ENCODE measurements at places on chromosomes 7 and 10.

DNA sequence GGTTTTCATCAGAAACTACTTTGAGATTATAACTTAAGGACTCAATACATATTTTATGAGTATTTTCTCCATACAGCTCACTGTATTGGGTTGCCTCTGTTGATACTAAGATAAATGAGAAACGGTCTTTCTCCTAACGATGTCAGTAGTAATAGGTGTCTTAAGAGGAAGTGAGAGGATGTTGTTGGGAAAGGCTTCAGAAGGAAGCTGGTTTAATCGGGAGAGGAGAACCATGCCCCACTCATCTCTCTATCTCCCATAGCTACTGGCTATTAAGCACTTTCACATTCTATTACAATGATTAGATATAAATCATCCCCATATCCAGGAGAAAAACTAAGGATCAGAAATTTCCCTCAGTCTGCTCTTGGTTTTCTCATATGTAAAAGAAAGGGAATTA lies 2.0 kb downstream of the CLEC5A start:
- DNase-seq = no peak

GRCh38 chr7:54354436-54354835 lies 187.7 kb upstream of the VSTM2A start:
- DNase-seq = no peak

DNA sequence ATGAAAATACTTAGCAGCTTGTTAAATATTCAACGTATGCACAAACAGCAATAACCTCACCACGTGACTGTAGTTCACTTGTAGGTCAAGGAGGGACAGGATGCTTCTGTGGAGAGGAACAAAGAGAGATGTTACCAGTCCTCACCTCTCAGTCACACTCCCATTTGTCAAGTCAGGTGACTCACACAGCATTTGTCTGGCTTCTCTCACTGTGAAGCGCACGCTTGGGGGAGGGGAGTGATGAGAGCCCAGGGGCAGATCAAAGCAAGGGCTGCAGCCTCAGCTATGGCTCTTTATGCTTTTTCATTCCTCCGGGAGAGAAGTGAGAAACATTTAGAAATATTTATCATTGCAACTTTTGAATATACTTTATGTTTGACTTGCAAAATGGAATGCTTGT lies 2.9 kb upstream of the RBM20 start:
- DNase-seq = no peak

DNA sequence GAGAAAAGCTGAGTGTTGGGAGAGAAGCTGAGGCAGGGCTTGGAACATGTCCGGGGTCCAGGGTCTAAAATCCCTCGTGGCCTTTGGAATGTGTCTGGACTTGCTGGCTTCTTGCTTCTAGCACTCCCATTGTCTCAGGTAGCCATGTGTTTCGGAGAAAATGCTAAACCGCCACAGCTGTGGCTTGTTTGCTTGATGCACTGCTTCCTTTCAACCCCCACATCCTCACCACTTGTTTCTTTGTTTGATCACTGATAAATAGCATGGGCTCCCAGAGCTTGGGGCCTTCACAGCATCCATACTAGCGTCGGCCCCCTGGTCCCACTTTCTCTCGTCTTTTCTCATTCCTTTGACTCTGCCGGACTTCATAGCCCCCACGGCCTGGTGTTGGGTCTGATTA lies 102.7 kb downstream of the ANKRD26 start:
- no peak for DNase-seq

GRCh38 chr10:62115321-62115720 lies 153.3 kb downstream of the RTKN2 start:
- DNase-seq = no peak

GRCh38 chr7:11698384-11698871 lies 133.6 kb downstream of the THSD7A start:
- DNase-seq = no peak

- no peak for DNase-seq
Observed at GRCh38 chr7:51481421-51481820, 164.8 kb upstream of the COBL start.

DNA sequence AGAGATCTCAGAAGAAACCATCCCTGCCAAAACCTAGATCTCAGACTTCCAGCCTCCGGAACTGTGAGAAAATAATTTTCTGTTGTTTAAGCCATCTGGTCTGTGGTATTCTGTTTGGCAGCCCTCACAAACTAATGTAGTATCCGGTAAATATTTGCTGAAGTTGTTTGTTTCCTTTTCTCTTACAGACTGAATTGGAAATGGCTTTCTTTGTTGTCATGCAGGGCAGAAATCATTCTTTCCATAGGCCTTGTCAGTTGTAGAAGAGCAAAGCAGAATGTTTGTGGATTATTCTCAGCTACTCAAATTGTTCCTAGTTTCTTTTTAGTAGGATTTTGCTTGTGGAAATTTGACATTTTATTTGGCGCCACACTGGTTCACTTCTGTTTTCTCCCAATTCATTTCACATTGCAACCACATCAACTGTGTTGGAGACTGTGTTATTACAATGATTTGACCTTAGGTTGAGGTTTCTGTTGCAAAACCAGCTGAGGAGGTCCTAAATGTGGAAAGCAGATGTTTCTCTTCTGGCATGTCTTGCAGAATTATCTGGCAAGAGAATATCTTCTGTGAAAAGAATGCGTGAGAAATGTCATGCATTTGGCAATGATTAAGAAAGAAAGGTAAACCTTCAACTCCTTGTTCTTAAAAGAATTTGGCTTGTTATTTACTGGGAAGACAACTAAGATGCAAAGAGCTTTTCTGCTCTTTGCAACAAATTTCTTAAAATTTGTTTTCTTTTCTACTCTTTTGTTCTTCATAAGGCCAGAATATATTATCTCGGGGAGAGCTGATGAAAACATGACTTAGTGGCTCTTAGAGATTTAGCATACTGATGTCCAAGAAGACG lies 25.8 kb downstream of the ACTA2 start:
- DNase-seq = no peak

GRCh38 chr7:26022982-26023381 lies 129.0 kb upstream of the NFE2L3 start:
- DNase-seq = no peak

GRCh38 chr10:21279217-21279575 lies 246.3 kb downstream of the SKIDA1 start:
- no peak for DNase-seq

All from activated CD4-positive, CD25-positive, alpha-beta regulatory T cell treated with anti-CD3 and anti-CD28 coated beads, Interleukin-2, amount 50 U/mL, for 72 hours (primary cell).